ENCODE measurements at places on chromosomes 11 and 22.

DNA sequence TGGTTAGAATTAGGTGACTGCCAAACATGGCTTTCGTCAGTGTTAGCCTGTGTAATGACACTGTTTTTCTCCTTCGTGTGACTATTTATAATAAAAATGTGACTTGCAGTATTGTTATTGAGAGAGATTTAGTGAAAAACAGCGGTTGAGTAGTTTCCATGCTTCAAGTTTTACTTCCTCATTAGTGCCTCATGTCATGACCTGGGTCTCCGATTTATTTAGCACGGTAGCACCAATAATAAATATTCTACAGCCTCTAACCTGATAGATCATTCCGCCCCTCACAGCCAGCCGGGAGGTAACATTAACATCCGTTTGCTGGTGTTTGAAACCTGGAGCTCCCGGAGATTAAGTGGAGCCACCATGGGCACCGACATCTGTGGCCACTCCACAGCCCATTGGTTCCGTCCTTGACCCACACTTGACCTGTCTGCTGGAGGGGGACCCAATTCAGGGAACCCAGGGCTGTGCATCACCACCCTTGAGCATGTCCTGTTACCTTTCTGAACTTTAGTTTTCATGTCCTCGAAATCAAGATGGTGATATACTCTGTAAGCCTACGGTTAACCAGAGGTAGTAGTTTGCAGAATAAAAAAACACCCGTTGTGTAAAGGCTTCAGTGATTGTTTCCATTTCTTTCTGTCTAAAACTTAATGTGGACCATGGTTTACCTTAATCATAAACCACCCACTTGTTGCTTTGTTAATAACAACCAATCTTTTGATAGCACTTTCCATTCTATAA is 104.1 kb downstream of the ATXN10 start:
- no peak for DNase-seq

GRCh38 chr22:30718938-30719337 is 24.3 kb downstream of the OSBP2 start:
- DNase-seq, result no peak

DNA sequence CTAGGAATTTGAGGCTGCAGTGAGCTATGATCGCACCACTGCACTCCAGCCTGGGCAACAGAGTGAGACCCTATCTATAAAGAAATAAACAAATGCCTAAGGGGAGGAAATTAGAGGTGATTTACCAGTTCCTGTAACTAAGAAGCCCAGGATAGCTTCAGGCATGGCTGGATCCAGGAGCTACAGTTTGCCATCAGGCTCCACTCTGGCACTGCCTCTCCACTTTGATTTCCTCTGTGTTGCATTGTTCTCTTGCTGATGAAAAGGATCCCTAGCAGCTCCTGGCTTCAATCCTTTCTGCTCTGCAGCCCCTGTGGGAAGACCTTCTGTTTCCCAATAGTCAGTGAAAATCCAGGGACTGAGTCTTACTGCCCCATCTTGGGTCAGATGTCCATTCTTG is 20.1 kb upstream of the FADD start:
- DNase-seq, result no peak

GRCh38 chr11:96111308-96111707 is 187.4 kb upstream of the MTMR2 start:
- DNase-seq, result no peak

- DNase-seq, result no peak
Observed at GRCh38 chr22:43333978-43334377, 9.2 kb downstream of the SCUBE1 start.

GRCh38 chr22:22883090-22883727 is 4.4 kb upstream of the IGLL5 start:
- DNase-seq, result no peak

GRCh38 chr11:8803973-8804372 is 107.0 kb upstream of the AKIP1 start:
- no peak for DNase-seq

- no peak for DNase-seq
Observed at GRCh38 chr11:121321614-121322243, 29.2 kb downstream of the SC5D start.

DNA sequence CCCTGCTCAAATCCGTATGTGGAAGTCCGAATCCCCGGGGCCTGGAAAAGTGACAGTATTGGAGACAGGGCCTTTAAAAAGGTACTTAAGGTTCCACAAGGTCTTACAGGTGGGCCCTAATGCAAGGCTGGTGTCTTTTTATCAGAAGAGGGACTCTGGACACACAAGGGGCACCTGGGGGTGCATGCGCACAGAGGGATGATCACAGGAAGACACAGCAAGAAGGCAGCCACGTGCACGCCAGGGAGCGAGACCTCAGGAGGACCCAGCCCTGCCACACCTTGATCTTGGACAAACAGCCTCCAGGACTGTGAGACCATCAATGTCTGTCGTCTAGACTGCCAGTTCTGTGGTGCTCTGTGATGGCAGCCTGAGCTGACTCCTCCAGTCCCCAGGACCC is 96.5 kb downstream of the SHANK2 start:
- no peak for DNase-seq

- no peak for DNase-seq
Observed at GRCh38 chr11:95912902-95913560, 10.9 kb downstream of the MTMR2 start.

DNA sequence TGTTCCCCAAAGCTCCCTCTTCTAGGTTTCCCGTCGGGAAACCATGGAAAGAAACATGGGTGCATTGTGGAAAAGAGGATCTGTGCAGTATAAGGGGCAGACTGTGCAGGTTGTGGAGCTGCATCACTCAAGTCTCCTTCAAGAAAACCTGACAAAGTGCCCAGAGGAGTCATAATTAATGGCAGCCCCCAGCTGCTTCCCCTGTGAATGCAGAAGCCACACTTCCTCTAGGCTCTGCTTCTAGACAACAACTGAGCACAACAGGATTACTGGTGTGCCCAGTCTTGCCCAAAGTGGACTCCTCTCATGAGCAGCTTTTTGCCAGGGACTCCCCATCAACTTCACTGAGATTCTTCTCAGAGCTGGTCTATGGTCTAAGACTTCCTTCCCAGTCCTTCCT is 42.6 kb upstream of the SCUBE2 start:
- no peak for DNase-seq

- DNase-seq, result no peak
Observed at GRCh38 chr11:112310848-112311247, 50.2 kb upstream of the PLET1 start.

DNA sequence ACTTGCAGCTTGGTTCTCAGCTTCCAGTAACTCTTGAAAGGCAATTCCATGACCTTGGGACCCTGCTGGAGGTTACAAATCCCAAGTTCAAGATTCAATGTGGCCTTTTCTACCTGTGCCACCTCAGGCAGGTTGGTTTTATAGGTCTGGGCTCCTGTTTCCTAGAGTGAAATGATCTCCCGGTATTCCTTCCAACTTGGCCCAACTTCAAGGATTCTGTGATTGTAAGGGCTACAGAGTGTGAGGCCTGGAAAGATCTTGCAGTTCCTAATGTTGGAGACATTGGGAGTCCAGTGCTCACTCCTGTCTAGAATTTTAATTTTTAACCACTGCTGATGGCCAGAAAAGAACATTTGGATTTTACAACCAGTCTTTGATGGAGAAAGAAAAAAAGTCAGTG is 91.6 kb downstream of the LDLRAD3 start:
- DNase-seq, result no peak

DNA sequence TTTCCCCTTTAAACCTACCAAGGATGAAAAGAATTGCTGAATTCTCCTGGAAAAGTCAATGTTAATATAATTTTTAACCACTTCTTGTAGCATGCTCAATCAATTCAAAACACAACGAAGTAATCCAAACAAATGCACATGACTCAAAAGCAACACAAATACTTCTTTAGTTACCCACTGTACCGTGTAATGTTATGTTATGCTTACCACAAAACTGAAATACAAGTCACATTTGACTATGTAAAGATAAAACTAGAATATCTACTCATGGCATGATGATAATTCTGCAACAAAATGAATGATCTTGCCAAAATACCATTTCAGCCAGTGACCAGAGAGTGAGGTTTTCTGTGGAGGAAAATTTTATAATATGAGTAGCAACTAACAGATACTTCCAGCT is 587.0 kb downstream of the DLG2 start:
- no peak for DNase-seq

DNA sequence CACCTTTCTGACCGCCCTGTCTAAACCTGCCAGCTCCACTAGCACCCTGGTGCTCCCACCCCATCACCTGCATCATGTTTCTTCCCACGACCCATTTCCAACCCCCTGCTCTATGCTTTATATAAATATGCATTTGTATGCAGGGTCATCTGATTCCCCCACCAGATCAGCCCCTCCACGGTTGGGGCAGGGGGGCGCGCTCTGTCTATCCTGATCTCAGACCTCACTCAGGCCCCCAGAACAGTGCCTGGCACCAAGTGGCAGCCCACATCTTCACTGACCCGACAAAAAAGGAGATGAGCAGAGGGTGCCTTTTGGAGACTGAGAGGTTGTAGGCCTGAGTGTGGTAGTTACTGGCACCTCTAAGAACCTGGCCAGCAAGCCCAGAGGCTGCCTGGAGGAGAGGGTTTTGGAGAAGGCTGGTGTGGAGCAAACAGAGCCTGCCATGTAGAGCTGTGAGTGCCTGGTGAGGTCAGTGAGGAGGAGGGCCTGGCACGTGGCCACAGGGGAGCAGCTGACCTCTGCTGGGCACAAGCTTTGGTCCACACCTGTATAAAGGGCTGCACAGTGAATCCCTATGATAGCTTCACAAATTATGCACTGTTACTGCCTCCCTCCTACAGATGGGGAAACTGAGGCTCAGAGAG is 86.3 kb upstream of the RTL6 start:
- no peak for DNase-seq

GRCh38 chr11:132060567-132060966 is 690.2 kb downstream of the NTM start:
- no peak for DNase-seq

DNA sequence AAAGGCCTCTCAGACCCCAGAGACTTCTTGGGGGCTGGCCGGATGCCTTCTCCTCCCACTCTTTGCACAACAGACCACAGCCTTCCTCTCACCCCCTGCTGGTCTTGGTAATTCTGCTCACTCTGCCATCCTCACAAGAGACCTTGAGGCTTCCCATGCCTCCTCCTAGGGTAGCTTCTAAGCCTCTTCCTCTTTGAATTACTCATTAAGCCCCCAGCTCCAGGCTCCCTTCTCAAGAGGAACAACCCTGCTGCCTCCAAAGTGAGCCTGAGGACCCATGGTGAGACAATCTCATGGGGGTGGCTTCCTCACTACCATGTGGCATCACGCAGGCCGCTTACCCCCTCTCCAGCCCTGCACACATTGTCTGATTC is 184.6 kb upstream of the SYT13 start:
- DNase-seq, result no peak

Measured in CD8-positive, alpha-beta memory T cell (primary cell).